Germinal center (tissue), 1 donor: ENCODE measurements at places on chromosomes 6 and 20.

DNA sequence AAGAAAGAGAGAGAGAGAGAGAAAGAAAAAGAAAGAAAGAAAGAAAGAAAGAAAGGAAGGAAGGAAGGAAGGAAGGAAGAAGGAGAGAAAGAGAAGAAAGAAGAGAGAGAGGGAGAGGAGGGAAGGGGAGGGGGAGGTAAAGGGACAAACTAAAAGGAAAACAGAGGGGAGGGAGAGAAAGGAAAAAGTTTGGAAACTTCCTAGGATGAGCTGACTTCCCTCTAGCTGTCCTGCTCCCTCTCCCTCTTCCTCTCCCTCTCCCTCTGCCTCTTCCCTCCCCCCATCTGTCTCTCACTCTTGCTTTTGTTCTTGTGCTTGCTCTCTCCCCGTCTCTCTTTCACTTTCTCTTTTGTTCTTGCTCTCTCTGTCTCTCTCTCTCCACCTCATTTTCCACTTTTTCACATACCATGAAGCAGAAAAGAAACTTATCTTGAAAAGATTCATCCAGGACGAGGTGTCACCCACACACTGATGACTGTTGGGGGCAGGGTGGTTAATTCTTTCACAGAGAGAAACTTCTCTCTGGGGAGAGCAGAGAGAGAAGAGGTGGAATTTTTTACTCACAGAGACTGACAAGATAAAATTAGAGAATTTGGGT lies 56.4 kb upstream of the DUSP22 start:
- DNase-seq = no peak

GRCh38 chr6:33288141-33288920 lies 708 bp downstream of the WDR46 start:
- no peak for DNase-seq

DNA sequence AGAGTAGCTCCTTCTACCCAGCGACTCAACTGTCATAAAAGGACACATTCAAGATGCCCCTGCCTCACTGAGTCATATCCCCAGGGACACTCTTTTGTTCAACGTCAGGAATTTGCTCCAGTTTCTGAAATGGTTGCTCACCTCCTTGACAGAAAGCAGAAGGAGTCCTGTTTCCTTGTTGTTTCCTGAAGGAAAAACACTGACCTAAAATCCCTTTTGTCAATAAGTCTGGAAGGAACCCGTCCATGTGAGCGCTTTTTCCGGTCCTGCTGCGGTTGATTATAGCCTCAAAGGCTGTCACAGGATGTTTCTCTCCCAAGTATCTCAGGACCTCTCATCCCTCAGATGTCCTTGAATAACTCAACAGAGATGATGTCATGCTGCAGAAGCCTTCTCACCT lies 113.6 kb upstream of the PLEKHG1 start:
- no peak for DNase-seq

- no peak for DNase-seq
Measured at GRCh38 chr6:53604623-53605190, 59.8 kb upstream of the GCLC start.

DNA sequence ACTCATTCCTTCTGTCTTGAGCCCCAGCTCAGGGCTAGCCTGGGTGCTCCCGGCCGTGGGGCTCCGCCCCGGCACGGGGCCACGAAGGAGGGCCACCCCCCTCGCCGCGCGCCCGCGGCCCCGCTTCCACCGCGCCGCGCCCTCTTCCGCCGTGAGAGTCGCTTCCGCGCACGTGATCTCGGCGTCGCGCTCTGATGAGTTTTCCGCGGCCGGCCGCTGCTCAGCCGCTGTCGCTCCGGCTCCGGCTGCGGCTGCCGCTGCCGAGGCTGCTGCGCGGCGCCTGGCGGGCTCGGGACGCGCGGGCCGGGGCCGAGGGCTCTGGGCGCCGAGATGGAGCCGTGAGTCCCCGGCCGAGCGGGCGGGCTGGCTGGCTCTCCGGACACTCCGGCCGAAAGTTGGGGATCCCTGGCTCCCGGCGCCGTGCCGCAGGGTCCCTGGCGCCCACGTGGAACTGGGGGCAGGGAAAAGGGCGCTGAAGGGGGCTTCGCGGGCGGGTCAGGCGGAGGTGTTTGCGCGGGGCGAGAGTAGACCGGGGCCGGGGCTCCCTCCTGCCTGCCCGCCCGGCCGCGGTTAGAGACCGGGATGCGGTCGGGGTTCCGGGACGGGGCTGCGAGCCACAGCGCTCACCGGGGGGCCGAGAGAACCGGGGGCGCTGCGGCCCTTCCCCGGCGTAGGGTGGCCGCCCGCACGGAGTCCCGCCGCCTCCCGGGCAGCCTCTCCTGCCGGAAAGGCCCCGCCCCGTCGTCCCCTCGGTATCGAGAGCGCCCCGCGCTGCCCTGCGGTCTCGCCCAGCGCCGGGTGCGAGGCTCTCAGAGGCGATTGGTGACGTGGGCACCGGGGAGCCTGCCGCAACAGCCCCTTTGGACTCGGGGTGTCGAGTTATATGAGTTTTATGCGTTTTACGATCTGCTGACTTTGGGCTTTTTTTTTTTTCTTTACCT lies at the start of gene TMEM181:
TMEM181 (plus strand) TSS at position 197 of the 941 bp plus-strand sequence; CDS start at position 331, 134 bp downstream.
- peak; percentile 87 for DNase-seq

DNA sequence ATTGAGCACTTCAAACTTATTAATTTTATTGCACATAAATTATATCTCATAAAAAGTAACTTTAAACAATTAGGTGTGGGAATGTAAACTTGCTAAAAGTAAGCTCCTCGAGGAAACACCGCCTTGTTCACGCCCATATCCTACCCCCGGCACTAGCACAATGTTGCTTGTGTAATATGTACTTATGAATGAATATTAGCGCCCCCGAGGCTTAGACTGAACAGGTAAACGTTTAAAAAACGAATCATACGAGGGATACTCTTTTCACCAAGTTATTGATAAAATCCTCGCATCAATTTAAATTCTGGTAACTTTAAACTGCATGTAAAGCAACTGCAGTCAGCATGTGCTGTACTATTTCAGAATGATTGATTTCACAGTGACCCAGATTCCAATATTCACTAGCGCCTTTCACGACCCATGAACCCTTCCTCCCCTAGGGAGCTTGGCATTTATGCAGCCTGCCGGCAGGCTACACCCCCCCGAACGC lies 637 bp downstream of the TFB1M start:
- peak; percentile 26 for DNase-seq

DNA sequence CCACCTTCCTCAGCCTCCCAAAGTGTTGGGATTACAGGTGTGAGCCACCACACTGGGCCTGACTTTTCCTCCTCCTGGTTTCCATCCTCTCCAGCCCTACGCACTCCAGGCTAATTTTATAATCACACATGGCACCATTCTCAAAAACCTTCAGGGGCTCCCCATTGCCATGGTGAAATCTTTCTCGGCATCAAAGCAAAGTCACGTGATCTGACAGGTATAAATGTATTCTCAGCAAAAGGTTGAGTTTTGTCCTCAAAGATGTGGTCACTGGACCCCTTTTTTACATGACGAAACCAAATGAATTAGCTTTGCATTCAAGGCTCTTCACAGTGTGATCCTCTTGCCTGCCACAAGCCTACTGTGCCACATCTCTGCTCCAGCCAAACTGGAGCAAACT lies 15.5 kb downstream of the ARMC12 start:
- DNase-seq = no peak

GRCh38 chr6:24985323-24985722 lies 49.6 kb upstream of the RIPOR2 start:
- DNase-seq = no peak

- no peak for DNase-seq
Measured at GRCh38 chr6:111926731-111927302, 53.6 kb upstream of the FYN start.

DNA sequence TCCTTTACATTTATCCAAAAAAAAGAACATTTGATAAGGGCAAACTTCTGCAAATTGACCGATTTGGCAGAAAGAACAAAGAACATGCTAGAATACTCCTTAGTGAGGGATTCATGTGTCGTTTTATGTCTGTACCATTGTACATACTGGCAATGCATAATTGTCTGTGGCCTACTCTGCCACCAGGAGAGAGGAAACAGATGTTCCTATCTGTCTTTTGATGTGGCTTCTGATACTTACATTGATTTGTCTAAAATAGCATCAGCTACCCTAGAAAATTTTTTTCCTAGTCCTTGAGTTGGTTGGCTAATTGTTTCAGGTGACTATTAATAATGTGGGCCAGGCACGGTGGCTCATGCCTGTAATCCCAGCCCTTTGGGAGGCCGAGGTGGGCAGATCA lies 654.1 kb downstream of the KIF16B start:
- DNase-seq = no peak

DNA sequence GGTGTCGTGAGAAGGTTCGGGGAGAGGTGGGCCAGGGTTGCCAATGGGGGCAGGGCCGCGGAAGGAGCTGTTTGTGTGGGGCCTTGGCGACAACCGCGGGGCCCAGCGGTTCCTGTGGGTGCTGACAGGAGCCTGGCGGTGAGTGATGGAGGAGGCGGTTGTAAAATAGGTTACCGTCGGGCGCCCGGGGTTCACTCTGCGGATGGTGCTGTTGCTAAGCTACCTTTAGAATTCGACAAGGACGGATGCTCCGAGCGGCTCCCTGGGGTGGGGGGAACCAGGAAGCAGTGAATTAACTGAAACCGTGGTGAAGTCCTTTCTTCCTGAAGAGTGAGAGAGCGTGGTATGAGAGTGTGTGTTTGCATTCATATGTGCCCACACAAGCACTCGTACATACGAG lies 61.7 kb downstream of the CDH22 start:
- DNase-seq = no peak

DNA sequence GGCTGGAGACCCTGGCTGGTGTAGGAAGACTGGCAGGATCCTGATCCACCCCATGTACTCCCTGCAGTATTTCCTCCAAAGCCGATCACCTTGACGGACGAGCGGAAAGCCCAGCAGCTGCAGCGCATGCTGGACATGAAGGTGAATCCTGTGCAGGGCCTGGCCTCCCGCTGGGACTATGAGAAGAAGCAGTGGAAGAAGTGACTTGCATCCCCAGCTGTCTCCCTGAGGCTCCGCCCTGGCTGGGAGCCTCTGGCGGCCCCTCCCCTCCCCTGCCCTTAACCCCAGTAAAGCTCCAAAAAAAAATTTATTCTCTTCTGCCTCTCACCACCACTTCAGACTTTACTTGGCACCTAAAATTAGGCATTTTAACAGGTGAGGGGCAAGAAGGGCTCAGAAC lies 7.0 kb downstream of the COX4I2 start:
- no peak for DNase-seq

DNA sequence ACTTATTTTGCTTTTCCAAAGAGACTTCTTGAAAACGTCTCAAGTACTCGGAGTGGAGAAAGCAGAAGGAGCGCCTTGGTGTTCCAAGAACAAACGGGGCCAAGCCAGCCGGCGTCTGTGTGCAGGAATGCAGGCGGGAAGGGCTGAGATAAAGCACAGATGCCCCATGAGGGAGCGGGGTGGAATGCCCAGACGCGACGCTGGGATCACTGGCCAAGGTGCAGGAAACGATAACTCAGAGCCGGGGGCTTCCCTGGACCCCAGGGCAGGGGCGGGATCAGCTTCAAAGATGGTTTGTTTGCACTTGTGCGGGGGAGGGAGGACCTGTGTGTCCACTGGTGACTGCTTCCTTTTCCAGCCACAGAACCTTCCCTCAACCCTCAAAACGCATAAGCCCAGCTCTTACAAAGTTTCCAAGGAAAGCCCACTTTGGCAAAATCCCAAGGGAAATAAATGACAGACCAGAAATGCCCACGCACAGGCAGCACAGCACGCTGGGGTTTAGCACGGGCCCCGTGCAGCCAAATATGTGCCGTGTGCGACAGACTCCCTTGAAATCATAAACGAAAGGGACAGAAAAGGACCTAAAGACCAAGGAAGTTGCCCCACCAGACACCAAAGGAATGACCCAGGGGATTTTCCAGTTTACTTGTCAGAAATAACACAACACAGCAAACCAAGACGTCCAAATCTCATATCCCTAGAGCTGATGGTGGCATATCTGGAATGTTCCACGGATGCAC lies 113.9 kb downstream of the NFATC2 start:
- DNase-seq = no peak

DNA sequence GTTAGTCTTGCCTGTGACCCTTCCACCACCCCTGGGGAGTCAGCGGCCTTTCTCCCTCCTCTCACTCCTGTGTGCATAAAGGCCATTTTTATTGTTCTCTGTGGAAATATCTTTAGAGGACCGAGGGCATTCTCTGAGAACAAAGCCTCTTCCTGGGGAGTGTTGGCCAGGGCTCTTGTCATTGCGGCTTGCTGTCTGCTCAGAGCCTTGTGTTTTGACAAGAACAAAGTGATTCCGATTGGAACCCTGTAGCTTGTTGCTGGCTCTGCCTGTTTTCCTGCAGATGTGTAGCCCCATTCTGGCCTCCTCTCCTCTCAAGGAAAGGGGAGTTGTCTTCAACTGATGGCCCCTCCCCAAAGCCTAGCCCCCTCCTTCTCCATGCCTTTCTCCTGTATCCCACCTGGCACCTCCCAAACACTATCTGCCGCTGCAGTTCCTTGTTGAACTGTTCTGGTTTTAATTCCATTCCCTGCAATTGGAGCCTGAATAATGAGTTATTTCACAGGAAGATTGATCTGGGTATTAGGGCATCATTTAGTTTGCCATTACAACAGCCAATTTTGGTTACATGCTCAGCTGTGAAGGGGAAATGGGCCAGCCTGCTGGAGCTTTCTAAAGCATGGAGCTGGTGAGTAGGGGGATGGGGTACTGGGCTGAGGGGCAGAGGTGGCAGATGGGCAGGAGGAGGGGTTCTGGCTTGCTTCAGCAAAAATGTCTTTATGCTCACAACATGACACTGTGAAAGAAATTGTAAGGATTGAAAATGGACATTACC lies 252.5 kb downstream of the LRFN2 start:
- no peak for DNase-seq

- DNase-seq = no peak
Measured at GRCh38 chr20:36775196-36775595, 1.6 kb upstream of the DSN1 start.

- DNase-seq = no peak
Measured at GRCh38 chr6:18506382-18507017, 119.3 kb downstream of the RNF144B start.

DNA sequence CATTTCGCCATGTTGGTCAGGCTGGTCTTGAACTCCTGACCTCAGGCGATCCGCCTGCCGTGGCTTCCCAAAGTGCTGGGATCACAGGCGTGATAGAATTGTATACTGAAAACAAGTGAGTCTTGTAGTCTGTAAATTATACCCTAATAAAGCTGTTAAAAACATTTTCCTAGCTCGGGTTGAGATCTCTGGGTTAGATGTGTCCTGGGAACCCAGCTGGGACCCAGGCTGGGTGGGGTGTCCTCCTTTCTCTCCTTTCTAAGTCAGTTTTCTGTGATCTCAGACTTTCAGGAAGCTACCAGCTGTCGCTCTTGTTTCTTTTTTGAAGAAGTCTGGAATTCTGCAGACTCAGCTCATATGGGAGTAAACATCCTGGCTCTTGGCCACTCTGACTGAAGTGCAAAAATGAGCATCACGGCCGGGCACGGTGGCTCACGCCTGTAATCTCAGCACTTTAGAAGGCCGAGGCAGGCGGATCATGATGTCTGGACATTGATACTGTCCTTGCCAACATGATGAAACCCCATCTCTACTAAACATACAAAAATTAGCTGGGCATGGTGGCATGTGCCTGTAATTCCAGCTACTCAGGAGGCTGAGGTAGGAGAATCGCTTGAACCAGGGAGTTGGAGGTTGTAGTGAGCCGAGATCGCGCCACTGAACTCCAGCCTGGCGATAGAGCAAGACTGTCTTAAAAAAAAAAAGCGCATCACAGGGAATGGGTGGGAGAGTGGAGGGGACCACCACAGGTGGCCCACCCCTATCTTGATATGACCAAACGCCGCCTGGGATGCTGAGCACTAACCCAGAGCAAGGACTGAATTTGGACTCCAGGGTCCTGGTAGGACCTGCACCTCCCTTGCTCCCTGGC lies 9.9 kb upstream of the PCIF1 start:
- DNase-seq = no peak

GRCh38 chr6:26205161-26205624 lies 118.0 kb downstream of the HFE start:
- peak; percentile 81 for DNase-seq

- DNase-seq = no peak
Measured at GRCh38 chr6:158285656-158286021, 26.6 kb upstream of the TULP4 start.
